Kasumi-1 (cell line): ENCODE measurements at places on chromosomes 6 and 20.

DNA sequence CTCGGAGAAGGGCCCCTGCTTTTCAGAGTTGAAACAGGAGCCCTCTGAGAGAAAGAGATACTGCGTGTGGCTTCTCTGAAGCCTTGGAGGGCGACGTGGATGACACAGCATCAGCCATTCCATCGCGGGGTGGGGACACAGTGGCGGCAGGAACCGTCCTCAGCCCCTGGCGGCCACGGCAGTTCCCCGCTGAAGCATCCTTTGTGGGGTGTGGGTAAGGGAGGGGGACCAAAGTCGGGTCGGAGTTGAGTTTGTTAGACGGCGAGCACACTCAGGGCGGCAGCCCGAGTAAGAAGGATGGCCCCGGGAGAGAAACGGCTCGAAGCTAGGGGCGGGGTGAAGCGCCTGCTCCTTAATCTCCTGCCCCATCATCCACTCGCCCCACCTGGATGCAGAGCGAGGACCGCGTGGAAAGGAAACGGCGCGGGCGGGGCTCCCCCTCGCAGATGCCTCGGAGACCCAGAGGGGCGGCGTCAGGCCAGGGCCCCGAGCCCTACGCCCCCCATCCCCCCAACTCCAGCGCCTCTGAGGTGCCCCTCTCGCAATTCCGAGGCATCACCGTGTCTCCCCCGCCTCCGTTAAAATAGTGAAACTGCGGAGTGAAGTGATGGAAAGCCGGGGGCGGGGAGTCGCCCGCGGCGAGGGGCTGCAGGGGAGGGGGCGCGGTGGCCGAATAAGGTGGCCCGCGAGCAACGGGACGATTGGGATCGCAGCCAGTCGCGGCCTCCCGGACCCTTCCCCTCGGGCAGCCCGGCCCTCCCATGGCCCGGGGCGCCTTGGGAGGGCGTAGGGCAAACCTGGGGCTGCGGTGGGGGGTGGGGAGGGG, 796 bp upstream of the RREB1 start:
- DNase-seq: peak; percentile 38

DNA sequence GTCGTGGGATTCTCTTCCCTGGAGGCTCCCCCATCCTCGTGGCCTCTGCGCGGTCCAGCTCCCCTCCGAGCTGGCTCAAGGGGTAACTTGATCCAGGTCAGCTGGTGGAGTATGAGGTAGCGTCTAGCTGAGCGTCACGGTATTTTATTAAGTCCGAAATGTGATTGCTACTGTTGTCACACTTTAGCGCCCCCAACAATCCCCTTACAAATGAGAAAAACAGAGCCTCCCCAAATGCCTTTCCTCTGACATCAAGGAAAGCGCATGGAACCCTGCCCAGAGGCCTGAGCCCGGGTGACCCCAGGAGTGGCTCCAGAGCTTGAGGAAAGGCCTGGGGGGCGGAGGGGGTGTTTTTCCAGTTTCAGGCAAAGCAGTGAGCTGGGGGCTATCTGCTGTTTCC, 192.4 kb downstream of the ZMYND8 start:
- DNase-seq: no peak

DNA sequence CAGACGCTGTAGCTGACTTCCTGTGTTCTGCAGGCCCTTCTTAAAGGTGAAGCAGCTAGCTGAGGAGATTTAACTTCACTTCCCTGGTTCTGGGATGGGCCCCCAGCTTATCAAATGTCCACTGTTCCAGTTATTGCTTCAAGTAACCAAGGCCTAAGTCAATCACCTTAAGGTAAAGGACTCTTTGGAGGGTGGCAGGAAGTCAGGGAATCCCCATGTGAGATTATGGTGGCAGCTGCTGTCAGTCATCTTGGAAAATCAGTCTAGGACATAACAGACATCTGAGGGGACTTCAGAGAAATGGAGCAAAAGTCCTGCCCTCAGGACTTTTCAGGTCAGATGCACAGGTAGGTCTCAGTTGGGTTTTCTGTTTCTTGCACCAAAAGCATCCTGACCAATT, 3.8 kb downstream of the ELOVL5 start:
- no peak for DNase-seq

DNA sequence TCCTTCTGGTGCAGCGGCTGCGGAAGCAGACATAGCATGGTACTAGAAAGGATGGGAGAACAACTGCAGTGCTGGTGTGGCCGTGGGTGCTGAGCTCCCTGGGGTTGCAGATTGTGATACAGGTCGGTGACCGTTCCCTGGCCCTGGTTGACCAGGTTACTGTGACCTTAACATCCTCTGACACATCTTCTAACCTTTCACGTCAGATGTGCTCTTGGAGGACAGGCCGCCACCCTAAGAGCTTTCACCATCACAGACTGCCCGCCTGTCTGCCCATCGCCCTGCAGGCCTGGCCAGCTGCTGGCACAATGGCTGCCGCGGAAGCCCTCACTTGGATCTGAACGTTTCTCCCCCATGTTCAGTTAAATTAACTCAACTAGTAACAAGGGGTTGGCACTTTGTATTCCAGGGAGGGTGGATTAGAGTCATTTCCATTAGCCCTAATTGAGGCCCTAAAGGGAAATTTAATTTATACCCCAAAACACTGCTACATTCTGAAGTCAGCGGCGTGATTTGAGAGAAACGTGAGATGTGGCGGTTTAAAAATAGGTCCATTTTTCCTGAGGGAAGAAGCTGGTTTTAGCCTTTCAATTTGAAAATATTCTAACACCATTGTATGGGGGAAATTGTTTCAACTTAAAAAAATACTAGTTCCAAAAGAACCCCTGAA, 443.9 kb upstream of the CDH4 start:
- no peak for DNase-seq

- no peak for DNase-seq
Observed at GRCh38 chr20:24782801-24783630, 166.1 kb upstream of the CST7 start.

DNA sequence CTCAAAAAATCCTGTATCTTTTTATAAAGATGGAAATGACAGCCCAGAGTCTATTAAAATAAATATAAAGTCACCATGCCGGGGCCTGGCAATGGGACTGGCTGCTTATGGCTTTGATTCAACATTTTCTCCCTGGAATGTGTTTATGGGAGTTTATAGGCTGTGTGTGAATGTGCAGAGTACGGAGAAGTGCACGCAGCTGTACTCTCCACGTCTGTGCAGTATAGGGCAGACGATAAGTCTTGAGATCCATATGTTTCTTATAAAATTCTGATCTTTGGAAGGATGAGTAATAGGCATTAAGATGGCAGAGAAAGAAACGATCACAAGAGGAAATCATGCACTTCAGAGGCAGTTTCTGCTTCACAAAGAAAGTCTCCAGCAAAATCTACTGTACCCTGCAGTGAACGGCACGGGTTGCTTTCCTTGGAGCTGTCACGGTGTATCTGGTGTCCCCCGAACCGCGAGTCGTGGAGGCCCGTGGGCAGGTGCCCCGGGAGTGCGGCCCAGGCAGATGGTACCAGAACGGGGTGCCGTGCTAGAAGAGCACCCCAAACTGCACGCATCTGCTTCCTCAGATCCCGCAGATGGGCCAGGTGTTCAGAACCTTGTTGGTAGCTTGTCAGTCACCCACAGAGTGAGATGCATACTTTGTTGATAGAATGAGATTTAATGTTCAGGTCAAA, 382.5 kb downstream of the TAF4 start:
- DNase-seq: no peak

DNA sequence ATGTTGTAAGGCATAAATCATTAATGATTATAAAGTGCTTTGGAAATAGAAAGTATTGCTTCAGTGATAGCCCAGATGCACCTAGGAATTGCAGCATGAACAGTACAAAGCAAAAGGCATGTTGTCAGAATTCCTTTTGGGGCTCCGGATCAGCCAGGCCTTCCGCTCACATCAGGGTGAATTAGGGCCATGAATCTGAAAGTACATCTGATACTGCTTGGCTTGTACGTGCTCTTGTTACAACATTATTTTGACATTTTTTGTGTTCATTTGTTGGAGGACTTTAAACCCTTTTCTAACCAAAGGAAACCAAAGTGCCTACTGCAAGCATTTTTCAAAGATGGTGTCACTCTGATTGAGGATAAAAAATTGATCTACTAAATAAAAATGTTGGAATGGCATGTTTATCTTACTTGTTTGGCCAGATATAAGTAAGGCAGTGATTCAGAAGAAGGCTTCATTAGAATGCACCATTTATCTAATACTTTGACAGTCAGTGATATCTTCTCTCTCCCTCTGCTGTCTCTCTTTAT, 1005.6 kb upstream of the FLRT3 start:
- no peak for DNase-seq

GRCh38 chr6:66717801-66718200, 1010.8 kb upstream of the EYS start:
- DNase-seq: no peak

- no peak for DNase-seq
Observed at GRCh38 chr20:18926965-18927364, 113.4 kb downstream of the SCP2D1 start.

DNA sequence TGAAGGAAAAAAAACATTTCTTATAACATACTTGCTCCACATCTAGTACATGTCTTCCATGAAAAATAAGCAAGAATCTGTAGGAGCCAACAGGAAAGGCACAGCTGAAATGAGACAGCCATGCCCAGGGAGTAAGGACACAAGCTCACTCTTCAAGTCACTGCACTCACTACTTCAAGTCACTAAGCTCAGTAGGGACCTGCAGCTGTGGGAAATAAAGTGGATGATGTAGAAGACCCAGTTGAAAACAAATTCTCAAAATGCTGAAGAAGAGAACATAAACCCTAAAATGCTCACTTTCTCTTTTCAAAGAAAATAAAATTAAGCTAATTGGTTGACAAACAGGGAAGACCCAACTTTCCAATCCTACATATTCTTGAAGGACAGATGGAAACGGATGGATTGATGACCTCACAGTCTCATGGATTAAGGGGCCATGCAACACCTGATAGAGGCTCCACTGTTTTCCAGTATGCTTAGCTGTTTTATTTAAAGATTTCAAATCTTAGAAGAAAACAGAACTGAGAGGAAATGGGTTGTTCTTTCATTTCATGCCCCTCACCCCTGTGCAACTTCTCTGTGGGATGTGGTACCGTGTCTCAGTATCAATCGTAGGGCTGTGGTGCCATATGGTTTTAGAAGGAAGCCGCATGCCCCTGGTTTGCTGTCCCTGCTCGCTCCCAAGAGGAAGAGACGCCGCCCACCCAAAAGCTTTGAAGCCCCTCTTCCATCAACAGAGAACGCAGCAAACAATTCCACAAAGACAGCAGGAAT, 133.3 kb downstream of the WDR27 start:
- DNase-seq: no peak

- no peak for DNase-seq
Observed at GRCh38 chr20:44648579-44648978, 2.9 kb downstream of the ADA start.
